ENCODE measurements at places on chromosomes 7 and 10.

DNA sequence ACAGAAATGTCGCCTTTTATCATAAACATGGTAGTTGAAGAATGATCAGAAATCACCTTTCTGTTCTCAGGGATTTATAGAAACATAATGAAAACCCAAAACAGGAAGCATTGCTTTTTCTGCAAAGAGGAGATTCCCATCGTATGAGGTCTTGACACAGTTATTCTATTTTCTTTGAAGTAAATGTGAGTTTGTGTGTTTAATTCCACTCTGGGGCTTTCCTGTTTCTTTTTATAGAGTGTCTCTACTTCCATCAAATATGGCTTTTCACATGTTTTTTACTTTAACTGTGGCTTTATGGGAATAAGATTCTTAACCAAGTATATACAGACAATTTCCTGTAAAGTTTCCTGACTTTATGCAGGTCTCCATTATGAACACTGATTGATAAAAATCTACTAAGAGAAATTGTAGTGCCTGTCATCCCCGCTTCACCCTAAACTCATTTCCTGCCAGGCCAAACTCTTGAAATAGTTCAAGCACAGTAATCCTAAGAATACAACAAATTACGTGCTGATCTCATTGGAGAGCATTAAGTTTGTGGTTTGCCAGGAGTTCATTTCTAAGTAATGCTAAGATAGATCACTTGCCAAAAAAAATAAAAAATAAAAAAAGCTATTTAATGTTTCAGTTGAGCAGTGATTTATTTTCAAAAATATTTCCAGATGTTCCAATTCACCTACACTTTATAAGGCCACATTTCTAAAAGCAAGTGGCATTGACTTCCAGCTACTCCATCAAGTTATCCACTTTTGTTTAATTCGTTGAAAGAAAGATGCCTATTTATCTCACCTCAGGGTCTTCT, 52.2 kb upstream of the SEC61G start:
- no peak for DNase-seq

GRCh38 chr7:143447466-143447865, 4.2 kb downstream of the TAS2R60 start:
- DNase-seq: no peak

DNA sequence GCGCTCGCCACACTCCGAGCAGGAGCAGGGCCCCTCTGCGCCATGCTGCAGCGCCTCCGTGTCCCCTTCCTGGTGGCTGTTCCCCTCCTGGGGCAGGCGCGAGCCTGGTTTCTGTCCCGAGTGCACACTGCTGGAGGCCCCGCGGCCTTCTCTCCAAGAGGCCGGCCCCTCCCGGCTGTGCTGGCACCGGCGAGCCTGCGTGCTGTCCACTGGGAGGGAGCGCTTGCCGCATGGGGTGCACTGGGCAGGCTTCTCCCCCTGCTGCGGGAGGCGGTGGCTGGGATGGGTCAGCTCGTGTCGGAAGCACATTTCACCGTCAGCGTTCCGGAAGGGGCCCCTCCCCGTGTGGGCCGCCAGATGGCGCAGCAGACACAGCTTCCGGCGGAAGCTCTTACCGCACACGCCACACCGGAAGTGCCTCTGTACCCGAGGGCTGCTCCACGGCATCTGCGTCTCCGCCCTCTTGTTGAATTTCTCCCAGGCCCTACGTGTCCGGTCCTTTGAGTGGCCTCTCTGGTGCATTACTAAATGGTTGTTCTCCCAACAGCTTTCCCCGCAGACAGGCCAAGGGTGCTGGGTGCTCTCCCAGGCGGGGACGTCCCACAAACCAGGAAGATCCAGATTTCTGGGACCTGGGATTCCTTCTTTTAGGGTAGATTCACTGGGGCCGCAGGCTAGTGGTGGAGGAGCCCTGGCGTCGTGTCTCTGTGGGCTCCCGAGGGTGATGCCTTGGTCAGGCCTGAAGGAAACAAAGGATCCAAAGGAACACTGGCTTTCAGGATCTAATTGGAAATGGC, 18.7 kb downstream of the ZNF786 start:
- no peak for DNase-seq

GRCh38 chr10:53983431-53983830, 817.6 kb downstream of the PCDH15 start:
- no peak for DNase-seq

DNA sequence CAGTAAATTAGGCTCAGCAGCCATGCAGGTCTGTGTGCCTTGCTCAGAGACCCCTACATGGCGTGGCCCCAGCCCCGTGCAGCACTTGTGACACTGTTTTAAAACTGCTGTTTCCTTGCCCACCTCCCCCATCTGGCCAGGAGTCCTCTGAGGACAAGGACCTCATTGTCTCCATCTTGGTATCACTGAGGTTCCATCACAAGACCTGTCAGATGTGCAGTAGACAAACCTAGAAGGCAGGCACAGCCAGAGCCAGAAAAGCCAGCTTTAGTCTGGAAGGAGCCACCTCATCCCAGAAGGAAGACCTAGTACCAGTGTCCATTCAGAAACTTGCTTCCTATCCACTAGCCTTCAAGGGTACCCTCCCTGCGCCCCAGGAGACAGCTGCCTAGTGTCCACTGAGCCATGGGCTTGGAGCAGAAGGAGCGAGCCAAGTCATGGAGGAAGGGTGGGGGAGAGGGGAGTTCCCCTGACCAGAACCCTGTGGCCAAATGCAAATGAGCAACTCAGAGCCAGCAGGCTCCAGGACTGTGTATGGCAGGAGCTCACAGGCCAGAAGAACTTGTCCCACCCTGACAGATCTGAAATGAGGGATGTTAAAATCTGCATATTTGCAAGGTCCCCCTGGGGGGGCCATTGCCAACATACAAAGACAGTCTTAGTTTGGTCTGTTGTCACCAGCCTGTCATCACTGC, 176.1 kb downstream of the SH3PXD2A start:
- DNase-seq: no peak

GRCh38 chr10:116170815-116171250, 102.2 kb downstream of the GFRA1 start:
- DNase-seq: peak; percentile 29

- DNase-seq: no peak
Observed at GRCh38 chr7:67913604-67914003, 917.0 kb downstream of the TYW1 start.

GRCh38 chr7:103592187-103592586, 146.2 kb upstream of the SLC26A5 start:
- no peak for DNase-seq

DNA sequence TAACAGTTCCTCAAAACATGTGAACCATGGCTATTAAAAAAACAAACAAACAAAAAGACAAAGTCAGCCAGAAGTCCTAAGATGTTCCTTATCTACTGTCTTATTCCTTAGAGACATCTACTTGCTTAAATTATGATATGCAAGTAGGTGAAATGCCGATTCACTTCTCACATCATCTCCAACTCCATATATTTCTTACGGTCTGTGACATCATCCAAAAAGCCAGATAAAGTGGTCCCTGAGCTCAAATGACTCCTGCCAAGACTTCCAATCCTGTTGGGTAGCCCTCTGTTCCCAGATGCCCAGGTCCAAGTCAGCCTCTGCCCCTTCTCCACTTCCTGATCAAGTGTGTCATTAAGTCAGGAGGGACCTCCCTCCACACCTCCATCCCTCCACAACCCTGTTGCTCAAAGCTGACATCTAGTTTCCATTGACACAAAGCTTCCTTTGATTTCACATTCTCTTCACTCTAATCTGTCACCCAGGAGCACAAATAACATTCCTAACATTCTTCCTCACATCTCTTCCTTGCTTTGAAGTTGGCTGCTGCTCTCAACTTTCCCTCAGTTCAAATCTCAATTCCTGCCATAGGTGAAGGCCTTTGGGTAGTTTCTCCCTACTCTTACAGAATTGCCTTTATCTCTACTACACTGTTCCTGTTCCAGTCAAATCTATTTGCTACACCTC, 56.1 kb upstream of the PDLIM1 start:
- DNase-seq: peak; percentile 34

DNA sequence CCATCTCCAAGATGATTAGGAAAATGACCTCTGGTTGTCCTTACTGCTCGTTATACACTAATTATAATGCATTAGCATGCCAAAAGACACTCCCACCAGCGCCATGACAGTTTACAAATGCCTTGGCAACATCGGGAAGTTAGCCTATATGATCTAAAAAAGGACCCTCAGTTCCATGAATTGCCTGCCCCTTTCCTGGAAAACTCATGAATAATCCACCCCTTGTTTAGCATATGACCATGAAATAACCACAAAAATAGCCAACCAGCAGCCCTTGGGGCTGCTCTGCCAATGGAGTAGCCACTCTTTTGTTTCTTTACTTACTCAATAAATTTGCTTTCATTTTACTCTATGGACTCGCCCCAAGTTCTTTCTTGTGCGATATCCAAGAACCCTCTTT, 41.6 kb upstream of the KCNMA1 start:
- no peak for DNase-seq

GRCh38 chr7:44759246-44759645, 10.6 kb downstream of the ZMIZ2 start:
- no peak for DNase-seq

DNA sequence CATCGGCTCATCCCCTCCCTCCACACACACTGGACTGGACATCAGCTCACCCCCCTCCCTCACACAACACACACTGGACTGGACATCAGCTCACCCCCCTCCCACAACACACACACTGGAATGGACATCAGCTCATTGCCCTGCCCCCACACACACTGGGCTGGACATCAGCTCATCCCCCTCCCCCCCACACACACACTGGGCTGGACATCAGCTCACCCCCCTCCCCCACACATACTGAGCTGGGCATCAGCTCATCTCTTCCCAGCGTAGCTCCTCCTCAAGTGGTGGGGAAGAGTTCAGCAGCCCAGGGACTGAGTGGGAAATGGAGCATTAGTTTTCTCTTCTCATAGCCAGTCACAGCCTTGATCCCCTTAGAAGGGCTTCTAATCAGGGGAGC, 58.1 kb upstream of the WDR11 start:
- no peak for DNase-seq

DNA sequence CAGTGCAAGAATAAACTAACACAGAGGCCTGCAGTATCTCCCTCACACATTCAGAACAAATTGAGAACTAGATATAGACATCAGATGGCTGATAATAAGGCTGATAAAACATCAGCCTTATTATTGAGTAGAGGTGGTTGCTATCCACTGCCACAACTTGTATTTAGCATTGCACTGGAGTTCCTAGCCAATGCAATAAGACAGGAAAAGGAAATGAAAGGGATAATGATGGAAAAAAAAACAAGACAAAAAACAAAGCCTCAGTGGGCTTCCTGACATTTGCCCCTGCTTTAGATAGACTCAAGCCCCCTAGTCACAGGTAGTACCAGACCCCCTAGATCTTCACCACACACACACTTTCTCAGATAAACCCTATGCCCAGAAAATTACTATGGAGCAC, 33.2 kb upstream of the ELN start:
- no peak for DNase-seq

- DNase-seq: no peak
Observed at GRCh38 chr7:100837099-100837836, 9.9 kb upstream of the EPHB4 start.

DNA sequence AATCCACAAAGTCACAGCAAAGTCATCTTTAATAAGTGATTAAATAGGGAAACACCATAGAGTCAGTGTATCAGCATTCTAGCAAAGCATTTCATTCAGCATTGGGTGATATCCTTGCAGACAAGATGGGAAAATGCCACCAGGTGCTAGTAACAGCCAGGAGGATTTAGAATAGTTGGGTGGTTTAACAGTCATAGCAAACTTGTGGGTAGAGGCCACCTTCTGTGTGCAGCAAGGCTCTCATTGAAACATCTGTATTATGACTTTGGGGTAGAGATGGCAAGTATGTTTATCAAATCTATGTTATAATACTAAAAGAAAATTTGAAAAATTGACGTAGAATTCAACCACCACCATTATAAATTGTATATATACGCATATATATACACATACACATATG, 26.4 kb upstream of the ADO start:
- no peak for DNase-seq

- DNase-seq: no peak
Observed at GRCh38 chr7:82762880-82763279, 319.3 kb upstream of the CACNA2D1 start.

- peak; percentile 10 for DNase-seq
Observed at GRCh38 chr7:50632561-50633413, 67.6 kb upstream of the DDC start.

DNA sequence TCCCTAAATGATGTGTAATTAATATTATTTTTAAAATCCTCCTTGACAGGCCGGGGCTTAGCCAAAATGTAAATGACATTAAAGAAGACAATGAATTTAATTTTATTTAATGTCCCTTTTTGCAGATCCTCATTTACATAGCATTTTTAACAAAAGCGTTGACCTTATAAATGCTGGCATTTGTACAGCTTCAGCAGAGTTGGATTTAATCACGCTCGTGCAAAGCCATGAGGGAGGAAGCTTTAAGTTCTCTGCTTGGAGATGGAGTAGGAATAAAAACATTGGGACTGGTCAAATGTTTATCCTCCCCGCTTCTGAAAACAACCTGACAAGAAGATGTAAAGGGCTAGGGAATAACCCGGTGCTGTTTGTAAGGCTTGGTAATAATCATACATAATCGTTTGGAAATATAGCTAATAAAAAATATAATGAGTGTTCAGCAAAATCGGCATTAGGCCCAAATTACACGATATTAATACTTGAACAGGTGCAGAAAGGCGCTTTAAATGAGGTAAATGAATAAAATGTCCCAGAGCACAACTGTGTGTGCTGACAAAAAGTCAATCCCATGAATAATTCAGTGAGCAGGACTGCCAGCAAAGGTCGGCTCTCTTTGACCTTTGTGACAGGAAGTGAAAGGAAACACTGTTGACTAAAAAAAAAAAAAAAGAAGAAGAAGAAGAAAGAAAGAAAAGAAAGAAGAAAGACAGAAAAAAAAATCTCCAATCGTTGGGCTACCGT, 11.5 kb downstream of the EBF3 start:
- peak; percentile 53 for DNase-seq

DNA sequence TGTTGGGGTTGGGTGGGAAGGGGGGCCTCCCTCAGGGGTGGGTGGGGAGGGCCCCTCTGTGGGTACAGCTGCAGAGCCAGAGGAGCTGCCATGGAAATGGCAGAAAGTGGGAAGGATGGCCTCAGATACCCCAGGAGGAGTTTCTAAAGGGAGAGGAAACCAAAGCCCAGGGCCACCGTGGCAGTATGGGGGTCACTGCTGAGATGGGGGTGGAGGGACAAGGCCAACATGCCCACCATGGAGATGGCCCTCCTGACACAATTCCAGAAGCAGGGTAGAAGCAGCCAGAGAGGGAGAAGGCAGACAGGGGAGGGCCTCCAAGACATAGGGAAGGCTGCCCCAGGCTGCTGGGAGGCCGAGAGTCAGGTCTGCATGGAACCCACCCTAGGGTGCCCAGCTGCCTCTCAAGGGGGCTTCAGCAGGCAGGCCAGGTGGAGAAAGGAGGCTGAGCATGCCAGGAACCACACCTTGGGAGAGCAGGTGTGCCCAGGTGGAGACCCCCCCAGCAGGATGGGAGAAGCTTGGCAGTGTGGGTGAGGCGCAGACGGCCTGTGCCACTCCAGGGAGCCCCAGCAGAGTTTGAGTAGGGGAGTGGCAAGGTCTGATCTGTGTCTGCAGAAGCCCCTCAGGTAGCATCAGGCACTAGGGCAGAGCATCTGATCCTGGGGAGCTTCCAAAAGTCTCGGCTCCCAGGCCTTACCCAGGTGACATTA, 146.8 kb downstream of the ARHGAP22 start:
- no peak for DNase-seq

GRCh38 chr10:29063806-29064644, 224.8 kb upstream of the LYZL1 start:
- DNase-seq: peak; percentile 78

GRCh38 chr10:132687181-132687892, 98.6 kb downstream of the NKX6-2 start:
- DNase-seq: no peak

GRCh38 chr10:89973326-89973725, 271.9 kb downstream of the KIF20B start:
- no peak for DNase-seq

GRCh38 chr7:128692623-128693270, 20.7 kb downstream of the GARIN1A start:
- DNase-seq: no peak
